ENCODE measurements at places on chromosomes 4 and X.

GRCh38 chrX:4935846-4936245 lies 1222.4 kb upstream of the PRKX start:
- peak; percentile 23 for DNase-seq

DNA sequence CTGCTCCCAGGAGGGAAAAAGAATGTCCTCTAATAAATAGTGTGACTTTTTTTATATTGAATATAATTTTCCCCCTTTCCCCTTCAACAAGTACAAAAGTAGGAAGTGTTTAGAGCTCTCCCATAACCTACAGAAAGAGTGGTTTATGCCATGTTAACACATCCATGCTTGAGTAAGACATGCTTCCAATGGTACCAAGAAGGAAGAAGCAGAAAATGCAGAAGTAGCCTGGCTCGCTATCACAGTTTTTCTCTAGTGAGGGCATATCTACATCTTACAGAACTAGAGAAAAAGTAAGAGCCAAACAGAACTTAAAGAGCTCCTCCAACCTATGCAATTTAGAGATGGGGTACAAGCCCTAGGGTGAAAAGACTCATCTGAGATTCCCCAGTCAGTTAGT lies 82.5 kb downstream of the ARHGEF9 start:
- no peak for DNase-seq

GRCh38 chrX:21741364-21741763 lies 16.6 kb downstream of the SMPX start:
- DNase-seq, result no peak

DNA sequence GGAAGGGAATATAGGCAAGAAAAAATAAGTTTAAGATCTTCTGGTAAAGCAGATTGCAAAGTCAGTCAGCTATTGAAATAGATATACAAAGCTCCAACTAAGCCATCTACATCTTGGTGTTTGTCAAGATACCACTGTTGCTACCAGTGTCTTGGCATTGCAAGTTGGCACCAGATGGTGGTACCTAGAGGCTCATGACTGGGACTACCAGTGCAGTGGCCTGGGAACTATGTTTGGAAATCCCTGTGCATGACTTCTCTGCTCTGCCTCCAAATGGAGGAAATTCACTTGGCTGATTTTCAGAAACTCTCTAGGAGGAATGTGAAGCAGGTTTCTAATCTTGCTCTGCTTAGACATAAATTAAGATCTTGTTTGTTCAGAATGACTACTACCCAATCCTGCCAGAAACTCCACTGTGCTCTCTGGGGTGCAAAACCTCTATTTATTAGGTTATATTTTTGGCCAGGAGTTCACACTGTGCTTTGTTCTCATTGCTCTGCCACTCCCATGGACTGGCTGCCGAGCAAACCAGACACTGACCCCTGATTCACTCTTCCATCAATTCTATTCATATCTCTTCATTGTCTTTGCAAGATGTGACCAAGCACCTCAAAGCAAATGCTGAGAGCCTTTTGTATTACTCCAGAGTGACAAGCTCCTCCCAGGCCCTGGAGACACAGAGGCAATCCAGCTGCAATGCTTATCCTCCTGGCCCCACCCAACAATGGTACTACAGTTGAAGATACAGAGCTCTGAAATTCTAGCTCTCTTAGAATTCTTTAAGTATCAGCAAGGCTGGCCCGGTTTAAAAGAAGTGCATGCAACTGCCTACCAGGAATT lies 272.3 kb upstream of the FGF16 start:
- no peak for DNase-seq

DNA sequence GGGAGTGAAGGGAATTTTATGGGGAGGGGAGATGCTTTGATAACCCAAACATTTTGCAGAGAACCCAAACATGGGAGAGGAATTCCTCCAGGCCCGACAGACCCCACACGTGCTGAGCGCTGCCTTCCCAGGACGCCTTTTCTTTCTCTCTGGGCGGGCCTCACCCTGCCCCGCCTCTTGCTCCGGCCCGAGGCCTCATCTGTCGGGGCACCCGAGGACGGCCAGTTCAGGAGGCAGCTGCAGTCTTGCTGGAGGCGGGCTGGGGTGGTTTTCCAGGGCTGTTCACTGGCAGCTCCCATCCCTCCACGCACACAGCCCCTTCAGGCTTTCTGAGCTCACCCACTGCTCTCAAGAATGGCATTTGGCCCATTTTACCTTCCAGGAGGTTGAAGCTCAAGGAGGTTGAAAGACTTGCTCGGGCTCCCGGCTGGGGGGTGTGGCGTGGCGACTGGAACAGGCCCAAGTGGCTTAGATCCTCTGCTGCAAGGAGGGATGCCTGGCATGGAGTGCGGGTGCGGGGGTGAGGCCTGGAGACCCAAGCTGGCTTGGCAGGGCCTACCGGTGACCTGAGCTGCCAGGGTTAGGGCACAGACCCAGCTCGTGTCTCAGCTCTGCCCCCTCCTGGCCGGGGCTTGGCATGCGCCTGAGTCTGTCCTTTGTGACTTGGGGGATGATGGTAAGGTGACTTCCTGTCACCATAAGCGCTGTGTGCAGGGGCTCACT lies 99.2 kb downstream of the PSAPL1 start:
- DNase-seq, result no peak

- no peak for DNase-seq
These were observed 204.3 kb downstream of the TRAM1L1 start for GRCh38 chr4:116881077-116881476.

Data from foreskin fibroblast (primary cell).